ENCODE measurements at places on chromosomes 3 and 15.

DNA sequence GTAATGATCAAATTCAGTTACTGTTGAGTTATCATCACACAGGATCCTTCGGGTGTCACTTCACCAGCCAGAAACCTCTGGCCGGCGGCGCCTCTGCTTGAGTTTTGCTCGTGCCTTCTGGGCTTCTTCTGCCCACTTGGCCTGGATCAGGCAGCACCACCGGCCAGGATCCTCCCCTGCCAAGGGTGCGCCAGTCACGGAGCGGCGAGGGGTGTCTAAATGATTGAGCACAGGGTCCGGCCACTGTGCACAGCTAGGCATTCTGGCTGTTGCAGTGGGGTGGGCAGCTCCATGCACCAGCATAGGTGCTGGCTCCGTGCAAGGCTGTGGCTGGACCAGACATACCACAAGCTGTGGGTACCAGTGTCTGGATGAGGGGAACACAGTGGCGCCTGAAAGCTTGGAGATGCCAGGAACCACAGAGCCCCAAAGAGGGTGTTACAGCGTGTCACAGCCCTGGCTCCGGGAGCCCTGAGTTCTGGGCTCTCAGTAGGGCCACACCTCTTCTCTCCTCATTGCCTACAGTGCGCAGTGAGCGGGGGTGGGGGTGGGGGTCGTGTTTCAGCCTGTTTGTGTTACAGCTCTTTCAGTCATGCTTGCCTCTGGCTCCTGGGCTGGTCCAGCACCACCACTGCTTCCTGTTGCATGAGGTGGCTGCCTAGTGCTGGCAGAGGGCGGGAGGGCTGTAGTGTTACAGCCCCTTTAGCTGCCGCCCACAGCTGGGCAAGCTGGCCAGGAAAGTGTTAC lies 169.4 kb downstream of the FNDC3B start:
- DNase-seq = no peak

DNA sequence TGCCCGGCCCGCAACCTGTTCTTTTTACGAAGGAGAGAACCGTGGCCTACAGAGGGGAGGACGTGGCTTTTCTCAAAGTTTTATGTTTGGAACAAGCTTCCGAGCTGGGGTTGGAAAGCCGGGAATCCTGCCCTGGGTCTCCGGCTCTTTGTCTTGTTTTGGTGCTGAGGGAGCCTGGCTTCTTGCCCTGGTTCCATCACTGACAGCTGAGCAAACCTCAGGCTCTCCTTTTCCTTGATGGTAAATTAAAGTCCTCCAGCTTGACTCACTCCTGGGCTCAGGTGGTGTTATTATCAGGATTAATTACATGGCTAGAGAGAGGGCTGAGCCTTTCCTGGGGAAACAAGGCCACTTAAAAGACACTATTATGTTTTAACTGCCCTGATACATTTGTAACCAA lies 289.5 kb upstream of the RGMA start:
- no peak for DNase-seq

DNA sequence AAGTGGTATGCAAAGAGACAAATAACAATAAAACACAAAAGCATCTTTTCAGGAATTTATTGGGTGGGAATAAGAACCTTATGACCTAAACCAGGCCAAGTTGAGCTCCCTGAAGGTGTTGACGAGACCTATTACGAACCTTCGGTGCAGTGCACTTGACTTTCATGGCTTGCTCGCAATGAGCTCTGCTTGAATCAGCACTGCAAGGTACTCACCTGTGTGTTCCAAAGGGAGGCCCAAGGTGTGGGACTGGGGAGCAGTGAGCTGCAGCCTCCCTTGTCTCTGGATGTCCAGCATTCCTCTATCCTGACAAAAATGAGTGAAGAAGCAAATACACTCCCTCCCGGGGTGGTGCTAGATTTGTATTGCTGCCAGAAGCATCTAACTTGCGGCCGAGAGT lies at the start of gene MDFIC2:
TSS of gene MDFIC2 (minus strand) at position 303 of the 400 bp plus-strand sequence. CDS start 665 bp downstream, outside the sequence.
- DNase-seq = no peak

DNA sequence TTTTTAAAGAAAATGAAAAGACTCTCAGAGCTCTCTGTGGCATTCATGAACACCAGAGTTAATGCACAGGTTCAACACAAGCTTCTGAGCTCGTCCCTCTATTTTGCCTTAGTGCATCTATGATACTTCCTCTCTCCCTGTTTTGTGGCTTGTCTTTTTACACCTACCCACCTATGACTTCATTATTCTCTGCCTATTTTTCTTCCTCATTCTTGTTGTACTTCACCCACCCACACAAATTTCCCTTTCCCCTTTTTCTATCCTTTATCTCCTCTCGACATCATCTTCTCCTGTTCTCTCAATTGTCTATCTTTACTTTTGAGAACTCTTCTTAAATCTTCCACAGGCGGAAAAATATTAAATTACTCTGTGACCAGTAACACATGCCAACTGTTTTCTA lies 48.6 kb downstream of the OR5H15 start:
- DNase-seq = no peak

DNA sequence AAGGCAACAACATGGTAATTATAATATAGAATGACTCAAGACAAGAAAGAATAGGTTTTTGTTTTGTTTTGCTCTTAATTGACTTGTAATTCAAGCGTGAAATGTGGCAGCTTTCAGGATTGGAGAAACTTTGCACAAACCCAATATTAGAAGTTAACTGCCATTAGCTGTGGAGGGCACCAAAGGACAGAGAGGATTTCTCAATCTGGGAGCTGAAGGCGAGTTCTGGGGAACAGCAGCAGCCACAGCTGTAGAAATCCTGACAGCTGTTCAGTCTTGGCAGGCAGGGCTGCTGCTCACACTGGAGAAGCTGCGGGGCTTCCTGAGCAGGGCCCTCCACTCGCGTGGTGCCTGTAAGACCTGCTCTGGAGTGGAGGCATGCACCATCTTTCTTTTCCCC lies 182.2 kb upstream of the IL12A start:
- no peak for DNase-seq

DNA sequence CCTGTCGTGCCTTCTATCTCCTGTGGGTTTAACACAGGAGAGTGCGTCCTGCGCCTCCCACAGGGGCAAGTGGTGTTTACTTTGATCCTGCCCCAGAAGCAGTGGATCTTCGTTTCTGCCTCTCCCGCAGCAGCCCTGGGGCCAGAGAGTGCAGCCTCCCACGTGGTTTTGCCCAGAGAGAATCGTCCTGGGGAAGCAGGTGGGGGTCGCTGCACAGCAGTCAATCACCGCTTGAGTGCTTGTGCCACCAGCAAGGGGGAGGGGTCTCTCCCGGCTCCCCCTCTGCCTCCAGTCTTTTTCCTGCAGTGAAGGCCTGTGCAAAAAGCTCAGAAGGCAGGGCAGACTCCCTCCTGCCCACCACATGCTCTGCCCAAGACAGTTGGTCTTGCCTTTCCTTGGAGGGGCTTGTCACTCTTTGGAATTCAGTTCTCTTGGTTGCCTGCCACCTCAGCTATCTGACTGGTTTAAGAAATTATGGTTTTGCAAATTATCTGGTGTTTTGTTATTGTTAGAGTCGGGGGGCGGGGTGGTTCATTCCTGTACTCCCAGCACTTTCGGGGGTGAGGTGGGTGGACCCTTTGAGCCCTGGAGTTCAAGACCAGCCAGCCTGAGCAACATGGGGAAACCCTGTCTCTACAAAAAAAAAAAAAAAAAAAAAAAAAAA lies 26.9 kb downstream of the STOML1 start:
- DNase-seq = peak; percentile 42

DNA sequence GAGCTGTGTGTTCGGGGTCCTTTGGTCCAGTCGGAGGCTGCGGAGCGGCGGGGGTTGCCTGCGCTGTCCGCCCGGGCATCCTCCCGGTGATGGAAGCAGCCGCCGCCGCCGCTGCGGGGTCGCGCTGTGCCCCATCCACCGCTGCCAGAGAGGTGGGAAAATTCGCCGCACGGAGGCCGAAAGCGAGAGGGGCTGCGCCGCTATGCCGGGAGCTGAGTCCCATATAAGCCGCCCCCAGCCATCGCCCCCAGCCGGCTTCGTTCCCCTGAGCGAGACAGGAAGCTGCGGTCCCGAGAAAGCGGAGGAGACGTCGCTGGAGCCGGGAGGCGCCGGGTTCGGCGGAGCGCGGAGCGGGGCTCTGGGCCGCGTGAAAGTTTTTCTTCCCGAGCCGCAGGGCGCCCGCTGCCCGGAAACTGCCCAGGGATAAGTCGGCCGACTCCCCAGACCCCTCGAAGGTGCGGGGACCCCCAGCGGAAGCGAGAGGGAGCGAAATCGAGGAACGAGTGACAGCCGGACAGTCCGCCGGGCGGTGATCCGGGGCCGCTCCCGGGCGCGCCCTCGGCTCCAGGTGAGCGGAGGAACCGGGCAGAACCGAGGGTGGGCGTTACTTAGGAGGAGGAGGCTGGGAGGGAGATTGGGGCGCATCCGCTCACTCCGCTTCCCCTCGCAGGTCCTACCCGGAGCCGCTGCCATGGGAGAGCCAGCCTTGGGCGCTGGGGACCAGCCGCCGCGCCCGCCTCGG lies 574 bp downstream of the CHST2 start:
- DNase-seq = peak; percentile 56

DNA sequence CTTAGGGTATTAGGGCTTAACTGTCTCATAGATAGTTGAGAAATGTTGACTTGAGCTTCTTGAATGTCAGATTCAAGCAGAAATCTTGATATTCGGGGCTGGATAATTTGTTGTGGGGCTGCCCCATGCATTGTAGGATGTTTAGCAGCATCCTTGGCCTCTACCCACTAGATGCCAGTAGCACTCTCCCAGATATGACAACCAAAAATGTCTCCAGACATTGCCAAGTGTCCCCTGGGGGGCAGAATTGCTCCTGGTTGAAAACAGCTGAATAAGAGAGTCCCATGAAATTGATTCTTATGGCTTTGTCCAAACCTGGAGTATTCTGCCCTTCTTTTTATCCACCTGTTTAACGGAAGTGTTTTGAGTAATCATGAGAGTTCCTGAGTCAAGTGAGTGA lies 15.9 kb upstream of the LCMT2 start:
- DNase-seq = no peak

All from stimulated activated naive CD8-positive, alpha-beta T cell treated with anti-CD3 and anti-CD28 coated beads, Interleukin-15, amount 100 ng/mL, for 72 hours (primary cell).